Endothelial cell of umbilical vein (primary cell): ENCODE measurements at places on chromosomes 6 and 20.

GRCh38 chr6:26545627-26546026, 7.5 kb downstream of the HMGN4 start:
- DNase-seq: no peak

- no peak for DNase-seq
These were observed 14.7 kb downstream of the DSE start for GRCh38 chr6:116385459-116385802.

- DNase-seq: no peak
These were observed 1.9 kb downstream of the APOM start for GRCh38 chr6:31657406-31658157.

DNA sequence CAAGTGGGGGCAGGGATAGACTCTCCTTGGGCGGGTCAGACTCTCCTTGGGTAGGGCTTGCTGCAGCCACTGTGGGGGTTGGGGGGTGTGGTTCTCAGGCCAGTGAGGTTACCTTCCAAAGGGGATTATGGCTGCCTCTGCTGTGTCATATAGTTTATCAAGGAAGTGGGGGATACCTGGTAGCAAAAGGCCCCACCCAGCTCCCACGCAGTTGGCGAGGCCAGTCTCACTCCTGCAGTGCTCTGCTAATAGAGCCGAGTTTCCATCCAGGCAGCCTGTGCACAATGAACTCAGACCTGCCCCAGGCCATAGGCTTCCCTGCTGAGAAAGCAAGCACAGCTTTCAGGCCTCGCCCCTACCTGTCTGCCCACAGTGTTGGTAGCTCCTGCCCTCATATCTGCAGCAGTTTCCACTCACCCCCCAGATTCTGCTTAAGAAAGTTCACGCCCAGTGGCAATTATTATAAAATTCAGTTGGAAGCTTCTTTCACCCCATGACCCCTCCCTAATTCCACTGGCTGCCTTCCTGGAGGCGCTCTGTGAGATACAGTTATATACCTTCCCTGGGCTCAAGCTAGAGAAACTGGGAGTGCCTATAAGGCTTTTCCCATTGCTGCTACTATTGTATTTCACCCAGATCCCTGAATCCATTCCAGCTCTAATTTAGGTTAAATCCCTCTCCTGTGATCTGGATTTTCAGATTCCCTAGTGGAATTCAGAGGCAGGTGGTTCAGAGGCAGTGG, 56.1 kb downstream of the HDDC2 start:
- DNase-seq: no peak

GRCh38 chr20:36726168-36726567, 19.7 kb downstream of the NDRG3 start:
- DNase-seq: no peak

GRCh38 chr6:3654898-3655297, 96.6 kb downstream of the PXDC1 start:
- DNase-seq: no peak

DNA sequence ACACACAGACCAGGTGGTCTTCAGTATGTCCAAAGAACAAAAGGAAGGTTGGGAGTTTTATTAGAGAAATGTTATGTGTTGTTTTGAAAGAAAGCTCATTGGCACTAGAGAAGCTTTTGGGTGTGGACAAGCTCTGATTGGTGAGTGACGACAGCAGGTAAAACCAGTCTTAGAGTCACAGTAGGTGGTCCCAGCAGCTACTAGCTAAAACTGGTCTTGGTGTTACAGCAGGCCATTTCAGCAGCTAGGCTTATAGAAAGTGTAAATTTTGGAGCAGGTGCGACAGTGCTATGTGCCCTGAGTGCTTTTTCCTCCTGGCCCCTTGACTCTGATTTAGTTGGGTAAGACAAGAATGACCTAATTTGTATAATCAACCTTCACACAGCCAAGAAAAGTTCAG, 3.6 kb downstream of the CLDN20 start:
- no peak for DNase-seq

- DNase-seq: no peak
These were observed 416.5 kb upstream of the PLCB4 start for GRCh38 chr20:8652396-8652795.
